ENCODE measurements at places on chromosomes 2 and 18.
A peak's percentile ranks its signal among the peaks of the same experiment; 100 is the strongest.

DNA sequence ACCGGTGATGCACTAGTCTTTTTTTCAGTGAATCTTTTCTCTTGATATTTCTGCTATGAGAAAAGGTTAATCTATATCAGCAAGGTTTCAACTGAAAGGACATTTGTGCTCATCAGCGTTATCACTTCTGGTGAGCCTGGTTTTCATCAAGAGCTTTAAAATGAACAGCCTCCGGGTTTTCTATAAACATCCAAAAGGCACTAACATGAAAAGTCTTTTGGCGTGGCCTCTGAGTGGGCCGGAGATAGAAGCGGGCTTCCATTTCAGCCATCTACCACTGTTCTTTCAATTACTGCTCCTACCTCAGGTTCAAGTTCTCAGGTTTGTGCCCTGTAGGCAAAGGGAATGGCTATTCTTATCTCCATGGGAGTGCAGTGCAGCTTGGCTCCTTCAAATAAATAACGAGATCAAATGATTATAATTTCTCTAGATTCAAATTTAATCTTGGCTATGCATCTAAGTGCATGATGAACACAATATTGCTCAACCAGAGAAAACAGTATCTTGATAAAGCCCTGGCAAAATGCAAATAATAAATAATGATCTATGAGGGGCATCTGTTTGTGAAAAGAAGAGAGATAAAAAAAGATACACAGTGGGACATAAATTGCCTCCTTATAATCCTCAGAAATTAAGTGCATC, 314.8 kb downstream of the CDH2 start:
- H3K27me3 ChIP-seq, result no peaks in the 10 kb centered on the region
- no peak for DNase-seq
- no peaks in the 10 kb centered on the region for H3K36me3 ChIP-seq
- H3K27ac ChIP-seq, result no peak overlapping the region
- H3K4me3 ChIP-seq, result no peak overlapping the region
- H3K4me1 ChIP-seq, result no peaks in the 10 kb centered on the region

DNA sequence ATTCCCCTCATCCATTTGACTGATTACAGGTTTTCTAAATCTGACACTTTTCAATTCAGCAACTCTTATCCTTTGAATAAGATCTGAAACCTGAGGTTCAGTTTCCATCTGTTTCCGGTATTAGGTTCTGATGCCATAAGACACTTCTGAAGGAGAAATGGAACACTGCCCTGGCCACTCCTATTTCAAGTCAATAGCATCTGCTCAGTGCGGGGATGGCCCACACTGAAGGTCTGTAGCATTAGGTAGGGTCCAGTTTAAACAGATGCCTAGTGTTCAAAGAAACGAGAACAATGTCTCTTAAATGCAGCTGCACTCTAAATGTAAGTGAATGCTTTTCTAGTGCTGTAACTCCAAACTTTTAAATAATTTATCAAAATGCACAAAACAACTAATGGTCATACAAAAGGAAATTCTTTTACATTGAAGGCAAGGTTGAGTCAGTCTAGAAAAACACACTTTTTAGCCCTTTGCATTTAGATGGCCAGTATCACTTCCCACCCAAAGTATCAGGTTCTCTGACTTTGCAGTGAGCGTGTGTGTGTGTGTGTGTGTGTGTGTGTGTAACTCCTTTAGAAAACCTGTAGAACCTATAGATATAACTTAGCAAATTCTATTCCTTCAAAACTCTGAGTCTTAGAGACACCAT, 78.2 kb downstream of the STK39 start:
- DNase-seq, result no peak

DNA sequence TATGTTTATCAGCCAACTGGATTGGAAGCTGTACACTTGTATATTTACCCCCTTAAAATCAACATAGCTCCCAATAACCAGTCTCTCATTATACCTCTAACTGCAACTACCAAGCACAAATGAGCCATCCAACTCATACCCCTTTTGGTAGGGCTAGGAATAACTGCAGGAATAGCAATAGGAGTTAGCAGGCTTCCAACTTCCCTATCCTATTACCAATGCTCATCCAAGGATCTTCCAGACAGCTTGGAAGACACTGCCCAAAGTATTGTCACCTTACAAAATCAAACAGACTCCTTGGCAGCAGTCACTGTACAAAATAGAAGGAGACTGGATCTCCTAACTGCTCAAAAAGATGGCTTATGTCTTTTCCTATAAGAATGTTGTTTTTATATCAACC, 61.6 kb downstream of the SLC25A12 start:
- H3K4me1 ChIP-seq, result no peaks in the 10 kb centered on the region
- DNase-seq, result no peak
- no peaks in the 10 kb centered on the region for H3K27me3 ChIP-seq
- no peak overlapping the region for H3K4me3 ChIP-seq

DNA sequence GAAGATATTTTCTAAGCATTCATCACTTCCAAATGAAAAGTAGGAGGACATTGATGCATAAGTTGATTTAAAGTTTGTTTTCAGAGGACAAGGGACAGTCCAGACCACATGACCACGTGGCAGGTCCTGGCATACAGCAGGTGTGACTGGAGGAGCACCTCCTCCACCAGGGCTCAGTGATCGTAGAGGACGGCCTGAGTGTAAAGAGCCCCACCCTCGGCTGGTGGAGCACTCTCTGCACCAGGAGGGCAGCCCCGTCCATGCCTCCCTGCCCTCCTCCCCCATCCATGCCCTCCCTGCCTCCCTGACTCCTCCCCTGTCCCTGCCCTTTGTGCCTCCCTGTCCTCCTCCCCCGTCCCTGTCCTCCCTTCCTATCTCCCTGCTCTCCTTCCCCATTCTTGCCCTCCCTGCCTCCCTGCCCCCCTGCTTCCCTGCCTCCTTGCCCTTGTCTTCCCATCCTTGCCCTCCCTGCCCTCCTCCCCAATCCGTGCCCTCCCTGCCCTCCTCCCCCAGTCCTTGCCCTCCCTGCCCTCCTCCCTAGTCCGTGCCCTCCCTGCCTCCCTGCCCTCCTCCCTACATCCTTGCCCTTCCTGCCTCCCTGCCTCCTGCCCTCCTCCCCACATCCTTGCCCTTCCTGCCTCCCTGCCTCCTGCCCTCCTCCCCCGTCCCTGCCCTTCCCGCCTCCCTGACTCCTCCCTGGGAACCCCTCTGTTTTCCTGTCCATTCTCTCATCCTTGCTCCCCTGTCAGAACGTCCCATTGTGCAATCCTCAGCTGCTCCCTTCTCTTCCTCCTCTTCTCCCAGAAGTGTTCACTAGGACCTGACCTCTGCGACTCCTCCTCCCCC, 47.9 kb downstream of the ANKMY1 start:
- H3K36me3 ChIP-seq, result no peaks in the 10 kb centered on the region
- no peak for DNase-seq
- no peak overlapping the region for H3K4me3 ChIP-seq

DNA sequence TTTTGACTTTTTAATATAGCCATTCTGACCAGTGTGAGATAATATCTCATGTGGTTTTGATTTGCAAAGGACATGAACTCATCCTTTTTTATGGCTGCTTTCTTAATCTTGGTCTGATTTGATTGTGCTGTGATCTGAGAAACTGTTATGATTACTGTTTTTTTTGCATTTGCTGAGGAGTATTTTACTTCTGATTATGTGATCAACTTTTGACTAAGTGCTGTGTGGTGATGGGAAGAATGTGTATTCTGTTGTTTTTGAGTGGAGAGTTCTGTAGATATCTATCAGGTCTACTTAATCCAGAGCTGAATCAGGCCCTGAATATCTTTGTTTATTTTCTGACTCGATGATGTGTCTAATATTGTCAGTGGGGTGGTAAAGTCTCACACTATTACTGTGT, 16.8 kb downstream of the SP140L start:
- peak overlapping the region; percentile 0 for H3K4me3 ChIP-seq
- H3K36me3 ChIP-seq, result peaks cover 57% of the 10 kb centered on the region
- H3K4me1 ChIP-seq, result peaks cover 54% of the 10 kb centered on the region
- DNase-seq, result no peak
- no peaks in the 10 kb centered on the region for H3K27me3 ChIP-seq

- H3K27me3 ChIP-seq, result no peaks in the 10 kb centered on the region
- peaks cover 29% of the 10 kb centered on the region for H3K36me3 ChIP-seq
- peaks cover 89% of the 10 kb centered on the region for H3K4me1 ChIP-seq
- peak overlapping the region; percentile 82 for H3K27ac ChIP-seq
- peak overlapping the region; percentile 38 for H3K4me3 ChIP-seq
These were observed 550.6 kb upstream of the ACVR2A start for GRCh38 chr2:147293991-147294824.

DNA sequence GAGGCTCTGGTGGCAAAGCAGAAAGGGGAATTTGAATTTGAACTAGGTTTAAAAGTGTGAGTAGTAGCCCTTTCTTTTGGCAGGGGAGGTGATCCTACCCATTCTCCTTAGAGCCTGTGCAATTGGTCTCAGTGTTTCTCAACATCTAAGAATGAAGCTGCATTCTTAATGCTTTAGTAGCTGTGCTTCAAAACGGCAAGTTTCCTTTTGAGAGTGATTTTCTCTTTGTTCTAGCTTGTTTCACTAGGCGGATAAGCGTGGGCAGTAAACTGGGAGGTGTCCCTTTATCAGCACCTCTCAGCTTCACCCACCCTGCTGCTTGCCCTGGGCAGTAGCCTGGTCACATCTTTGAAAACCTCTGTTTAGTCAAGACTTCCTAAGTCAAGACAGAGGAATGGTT, 6.7 kb downstream of the CRIM1 start:
- H3K27me3 ChIP-seq, result peaks cover 49% of the 10 kb centered on the region
- H3K27ac ChIP-seq, result no peak overlapping the region
- H3K36me3 ChIP-seq, result no peaks in the 10 kb centered on the region

DNA sequence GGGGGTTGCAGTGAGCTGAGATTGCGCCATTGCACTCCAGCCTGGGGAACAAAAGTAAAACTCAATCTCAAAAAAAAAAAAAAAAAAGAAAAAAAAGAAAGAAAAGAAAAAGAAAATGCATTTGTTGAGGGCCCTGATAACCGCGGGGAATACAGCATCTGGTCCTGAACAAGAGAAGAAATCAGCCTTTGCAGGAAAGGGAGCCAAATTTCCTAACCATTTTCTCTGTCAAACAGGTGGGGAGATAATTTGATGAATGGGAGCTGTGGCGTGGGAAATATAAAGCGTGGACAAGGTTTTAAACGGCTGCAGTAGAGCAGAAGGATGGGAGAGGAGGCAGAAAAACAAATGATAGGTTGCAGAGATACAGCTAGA, 864 bp downstream of the E2F6 start:
- H3K27ac ChIP-seq, result peak overlapping the region; percentile 92
- H3K36me3 ChIP-seq, result peaks cover 10% of the 10 kb centered on the region
- no peak for DNase-seq
- no peaks in the 10 kb centered on the region for H3K27me3 ChIP-seq
- peaks cover 34% of the 10 kb centered on the region for H3K4me1 ChIP-seq

DNA sequence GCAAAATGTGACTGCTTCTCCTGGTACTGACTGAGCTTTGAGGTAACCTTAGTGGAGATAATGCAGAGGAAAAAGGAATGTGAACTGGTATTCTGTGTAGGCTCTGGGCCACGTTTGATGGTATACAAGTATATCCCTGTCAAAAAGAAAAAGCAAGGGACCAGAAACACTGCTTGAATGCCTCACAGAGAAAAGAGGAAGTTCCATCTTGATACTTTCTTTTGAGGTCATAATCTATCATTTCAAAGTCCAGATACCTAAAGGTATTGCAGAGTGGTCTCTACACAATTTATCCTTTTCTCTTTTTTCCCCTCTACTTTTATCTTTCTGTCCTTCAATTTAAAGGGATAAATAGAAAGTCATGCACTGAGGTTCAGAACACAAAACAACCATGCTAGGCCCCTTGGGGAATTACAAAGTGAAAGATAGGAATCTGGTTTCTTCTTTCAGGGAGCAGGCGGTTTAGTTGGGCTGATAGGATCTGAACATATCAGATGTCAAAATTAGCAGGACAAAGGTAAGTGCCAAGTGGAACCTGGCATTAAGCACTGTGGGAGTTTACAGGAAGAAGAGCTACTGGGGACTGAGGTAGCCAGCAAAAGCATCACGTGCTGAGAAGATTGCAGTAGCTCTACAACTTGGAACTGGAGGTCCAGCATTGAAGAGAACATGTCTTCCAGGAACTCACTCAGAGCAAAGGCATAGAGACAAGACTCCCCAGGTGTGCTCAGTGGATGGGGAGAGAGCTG, 121.2 kb downstream of the LYPD6 start:
- no peak overlapping the region for H3K4me3 ChIP-seq
- H3K36me3 ChIP-seq, result no peaks in the 10 kb centered on the region
- H3K27me3 ChIP-seq, result no peaks in the 10 kb centered on the region
- no peak overlapping the region for H3K27ac ChIP-seq
- no peak for DNase-seq

DNA sequence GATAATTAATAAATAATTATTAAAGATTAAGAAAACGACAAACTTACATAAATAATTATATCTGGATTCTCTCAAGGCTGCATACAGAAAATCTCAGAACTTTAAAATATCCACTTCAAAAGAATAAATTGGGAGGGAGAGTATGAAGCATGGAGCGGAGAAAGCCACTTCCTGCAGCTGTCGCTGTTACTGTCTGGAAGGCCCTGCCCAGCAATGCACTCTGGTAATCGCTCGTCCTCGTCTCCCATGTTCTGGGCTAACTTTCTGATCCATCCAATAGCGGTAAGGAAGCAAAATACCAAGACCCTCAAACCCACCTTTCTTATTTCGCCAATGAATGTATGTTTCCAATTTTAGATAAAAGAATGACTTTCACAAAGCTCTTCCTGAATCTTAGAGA, 26.7 kb downstream of the CYRIA start:
- H3K27ac ChIP-seq, result no peak overlapping the region
- DNase-seq, result no peak
- H3K4me1 ChIP-seq, result peaks cover 32% of the 10 kb centered on the region

DNA sequence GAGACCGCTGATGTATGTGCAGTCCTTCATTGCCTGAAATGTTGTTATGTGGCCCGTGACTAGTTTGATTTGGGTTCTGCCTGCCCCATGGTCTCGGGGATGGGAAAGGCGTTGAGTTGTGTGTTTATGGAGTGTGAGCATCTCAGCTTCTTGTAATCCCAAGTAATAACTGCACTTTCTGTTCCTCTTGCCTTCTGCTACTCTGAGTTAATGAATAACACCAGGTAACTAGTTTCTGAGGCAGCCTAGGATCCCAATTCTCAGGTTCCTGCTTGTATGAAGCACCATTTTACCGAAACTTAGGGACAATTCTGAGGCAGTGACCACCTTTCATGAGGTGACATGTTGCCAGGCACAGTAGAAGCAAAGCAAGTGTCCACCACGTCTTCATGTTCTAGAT, 170.0 kb downstream of the ALK start:
- H3K4me1 ChIP-seq, result no peaks in the 10 kb centered on the region
- no peak overlapping the region for H3K4me3 ChIP-seq
- H3K27ac ChIP-seq, result no peak overlapping the region
- no peaks in the 10 kb centered on the region for H3K27me3 ChIP-seq
- DNase-seq, result no peak

DNA sequence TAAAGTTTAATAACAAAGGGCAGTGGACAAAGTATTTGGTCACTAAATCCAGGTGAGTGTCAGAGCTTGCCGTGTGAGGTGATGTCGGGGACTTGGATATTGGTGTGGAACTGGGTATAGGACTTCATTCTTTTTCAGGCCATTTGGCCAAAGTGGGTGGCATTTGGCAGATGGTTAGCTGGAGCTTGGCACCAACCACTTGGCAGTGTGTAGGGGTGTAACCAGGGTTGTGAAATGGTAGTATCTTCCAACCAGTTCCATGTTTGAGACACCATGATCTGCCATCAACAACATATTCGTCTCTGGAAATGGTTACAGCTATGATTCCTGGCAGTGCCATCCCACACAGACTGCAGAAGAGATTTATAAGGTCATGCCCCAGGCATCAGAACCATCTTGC, 113.9 kb downstream of the CCDC85A start:
- no peaks in the 10 kb centered on the region for H3K36me3 ChIP-seq
- no peak overlapping the region for H3K4me3 ChIP-seq
- DNase-seq, result no peak
- H3K27me3 ChIP-seq, result peaks cover 1% of the 10 kb centered on the region

Measured in activated T-helper 1 cell treated with anti-CD3 and anti-CD28 coated beads, Interleukin-12 subunit alpha, Interleukin-12 subunit beta, Interleukin-2, Interleukin-4 antibody, amounts not matched to agents 30 ng/mL and 10 ng/mL and 1 ng/mL, durations not matched to agents 14 hours and 24 hours and 36 hours (primary cell).